Right atrium auricular region (tissue), 2 donors: ENCODE measurements at places on chromosomes 6 and 20.

DNA sequence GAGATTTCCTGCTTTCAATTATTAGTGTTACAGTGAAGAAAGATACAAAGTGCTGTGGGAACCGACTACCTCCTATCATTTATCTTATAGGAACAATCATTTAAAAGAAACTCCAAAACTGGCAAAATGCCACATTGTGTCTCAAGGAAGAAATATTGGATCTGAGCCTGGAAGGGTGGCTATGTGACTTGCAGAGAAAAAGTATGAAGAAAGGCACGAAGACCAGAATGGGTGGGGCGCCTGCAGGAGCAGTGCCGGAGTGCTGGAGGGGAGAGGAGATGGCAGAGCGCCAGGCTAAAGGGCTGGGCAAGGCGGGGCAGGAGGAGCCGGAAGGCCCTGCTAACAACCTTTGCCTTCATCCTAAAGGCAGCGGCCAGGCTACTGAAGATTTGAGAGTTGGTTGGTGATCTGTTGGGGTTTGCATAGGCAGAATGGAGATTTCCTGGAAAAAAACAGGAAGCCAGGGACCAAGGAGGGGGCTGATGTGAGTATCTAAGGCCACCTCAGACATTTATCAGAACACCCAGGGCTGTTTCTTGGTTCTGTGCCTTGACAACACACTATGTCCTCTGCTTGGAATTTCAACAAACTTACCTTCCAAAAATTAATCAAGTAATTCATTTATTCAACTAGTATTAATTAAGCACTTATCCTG lies 125.6 kb downstream of the MAFB start:
- no peak for DNase-seq

GRCh38 chr20:11511821-11512220 lies 405.9 kb upstream of the BTBD3 start:
- DNase-seq: no peak

GRCh38 chr20:59678288-59678687 lies 73.9 kb downstream of the PHACTR3 start:
- peak; percentile 49 for DNase-seq

DNA sequence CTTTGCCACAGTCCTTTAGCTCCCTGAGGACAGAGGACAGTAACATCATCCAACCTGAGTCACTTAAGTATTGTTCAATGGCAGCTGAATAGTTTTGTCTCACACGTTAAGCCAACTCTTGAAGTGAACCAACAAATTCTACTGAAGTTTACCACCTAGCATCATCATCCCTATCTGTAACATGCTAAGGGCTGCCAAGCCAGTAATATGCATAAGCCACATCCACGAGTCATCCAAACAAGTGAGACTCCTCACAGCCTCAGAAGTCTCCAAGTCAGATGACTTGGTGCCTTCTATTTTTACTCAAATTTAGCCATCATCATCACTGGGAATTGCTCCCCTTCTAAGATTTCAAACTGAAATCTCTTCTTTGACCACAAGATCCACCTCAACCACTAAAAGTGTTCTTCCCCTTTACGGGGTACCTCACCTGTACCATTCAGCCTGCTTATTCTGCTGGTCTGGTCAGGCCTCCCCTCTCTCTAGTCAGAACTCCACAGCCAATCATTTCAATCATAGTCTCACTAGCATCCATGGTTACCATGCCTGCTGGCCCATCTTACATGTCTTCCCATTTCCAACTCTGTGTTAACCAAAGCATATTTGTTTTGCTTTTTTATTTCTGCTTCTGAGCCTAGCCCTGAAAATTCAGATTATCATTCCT lies 73.7 kb downstream of the DTNBP1 start:
- DNase-seq: no peak

DNA sequence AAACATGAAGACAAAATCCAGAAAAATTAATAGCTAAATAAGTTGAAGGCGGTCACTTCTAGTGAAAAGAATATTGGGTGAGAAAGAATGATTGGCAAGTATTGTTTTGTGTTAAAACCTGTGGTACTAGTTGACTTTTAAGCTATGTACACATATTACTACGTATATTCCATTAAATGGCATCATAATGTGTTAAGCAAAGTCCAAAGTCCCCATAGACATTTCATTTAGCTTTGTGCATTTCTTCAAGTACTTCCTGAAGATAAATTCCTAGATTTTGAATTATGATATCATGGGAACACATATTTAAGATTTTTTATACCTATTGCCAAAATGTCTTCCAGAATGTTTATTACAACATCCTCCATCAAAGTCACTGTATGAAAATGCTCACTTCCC lies 272.7 kb upstream of the IRAK1BP1 start:
- DNase-seq: no peak

GRCh38 chr6:128275681-128276080 lies 244.7 kb downstream of the PTPRK start:
- DNase-seq: no peak

DNA sequence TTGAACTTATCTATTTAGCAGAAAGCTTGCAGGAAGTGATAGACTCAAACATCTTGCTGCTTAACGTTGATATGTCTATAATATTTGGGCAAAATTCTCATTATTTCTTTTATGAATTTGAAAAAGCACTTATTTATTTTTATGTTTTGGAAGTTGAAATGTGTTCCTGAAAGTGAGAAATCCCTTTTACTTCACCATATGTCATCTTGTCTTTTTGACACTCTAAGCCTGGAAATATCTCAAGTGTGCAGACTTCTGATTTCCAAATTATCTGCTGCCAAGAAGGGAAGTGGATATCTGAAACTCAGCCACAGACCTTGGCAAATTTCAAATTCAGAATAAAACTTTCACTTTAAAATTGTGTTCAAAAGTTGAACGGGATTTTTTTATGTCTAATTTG lies 368.7 kb upstream of the MANEA start:
- no peak for DNase-seq

DNA sequence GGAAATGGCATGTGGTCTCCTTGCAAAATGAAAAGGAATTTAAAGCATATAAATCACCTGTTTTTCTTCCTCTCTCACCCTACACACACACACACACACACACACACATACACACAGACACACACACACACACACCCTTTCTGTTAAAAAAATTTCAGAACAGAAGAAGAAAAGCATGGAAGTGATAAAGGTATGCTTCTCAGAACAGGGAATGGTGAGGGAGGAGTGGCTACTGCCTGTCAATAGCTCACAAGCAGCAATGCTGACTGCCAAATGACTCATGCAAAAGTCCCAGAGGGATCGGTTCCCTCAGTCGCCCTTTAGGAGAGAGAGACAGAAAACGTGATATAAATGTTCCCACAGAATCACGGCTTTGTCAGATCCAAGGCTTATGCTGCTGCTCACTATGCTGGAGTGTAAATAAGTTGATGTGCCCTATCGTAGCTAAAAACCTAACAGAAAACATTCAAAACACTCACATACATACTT lies 102.6 kb downstream of the IBTK start:
- peak; percentile 76 for DNase-seq

- DNase-seq: no peak
These were observed 38.3 kb downstream of the MAP7 start for GRCh38 chr6:136511926-136512325.

DNA sequence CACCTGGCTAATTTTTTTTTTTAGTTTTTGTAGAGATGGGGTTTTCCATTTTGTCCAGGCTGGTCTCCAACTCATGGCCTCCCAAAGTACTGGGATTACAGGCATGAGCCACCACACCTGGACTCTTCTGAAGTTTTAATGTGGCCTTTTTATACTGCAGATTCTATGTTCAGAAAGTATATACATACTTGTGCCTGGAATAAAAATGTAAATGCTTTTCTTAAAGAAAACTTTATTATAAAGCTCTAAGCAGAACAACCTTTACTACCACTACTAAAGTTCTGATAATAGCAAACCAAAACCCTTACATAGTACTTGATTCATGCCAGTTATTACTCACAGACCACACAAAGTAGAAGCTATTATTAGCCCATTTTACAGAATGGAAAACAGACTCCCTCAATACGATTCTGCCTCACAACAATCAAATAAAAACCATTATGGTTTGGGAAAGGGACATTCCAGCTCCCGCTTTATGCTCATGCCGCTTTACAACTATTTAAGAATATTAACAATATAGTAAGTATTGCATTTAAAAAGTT lies 5.3 kb downstream of the PHIP start:
- DNase-seq: no peak

- DNase-seq: no peak
These were observed 24.4 kb downstream of the SPDEF start for GRCh38 chr6:34531580-34532201.

GRCh38 chr6:101011186-101011585 lies 130.1 kb upstream of the ASCC3 start:
- no peak for DNase-seq

DNA sequence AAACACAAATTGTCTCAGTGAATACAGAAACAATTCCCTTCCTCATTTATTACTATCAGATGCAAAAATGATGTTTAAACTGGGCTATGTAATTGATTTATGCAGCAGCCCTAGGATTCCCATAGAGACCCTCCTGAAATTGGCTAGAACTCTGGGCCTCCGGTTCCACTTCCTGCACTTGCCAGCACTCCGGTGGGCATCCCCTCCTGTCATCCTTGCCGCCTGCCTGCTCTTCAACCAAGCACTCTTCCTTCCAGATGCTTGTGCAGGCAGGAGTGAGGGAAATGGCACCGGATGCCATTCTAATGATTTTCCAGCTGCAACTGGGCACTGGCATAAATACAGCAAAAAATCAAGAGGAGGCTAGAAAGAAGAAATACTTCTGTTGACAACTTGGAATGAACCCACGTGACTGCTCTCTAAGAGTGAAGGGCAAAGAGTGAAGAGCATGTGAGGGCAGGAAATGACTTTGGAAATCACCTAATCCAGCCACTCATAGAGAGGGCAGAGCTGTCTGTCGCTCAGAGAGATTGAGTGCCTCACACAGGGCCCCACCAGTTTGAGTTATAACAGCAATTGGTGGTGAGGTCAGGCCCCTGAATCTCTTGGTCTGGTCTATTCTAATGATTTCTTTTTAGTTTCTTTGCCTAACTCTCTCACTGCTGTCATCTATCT lies 3.7 kb upstream of the NEDD9 start:
- no peak for DNase-seq

GRCh38 chr6:162387718-162388382 lies 339.7 kb downstream of the PRKN start:
- no peak for DNase-seq

DNA sequence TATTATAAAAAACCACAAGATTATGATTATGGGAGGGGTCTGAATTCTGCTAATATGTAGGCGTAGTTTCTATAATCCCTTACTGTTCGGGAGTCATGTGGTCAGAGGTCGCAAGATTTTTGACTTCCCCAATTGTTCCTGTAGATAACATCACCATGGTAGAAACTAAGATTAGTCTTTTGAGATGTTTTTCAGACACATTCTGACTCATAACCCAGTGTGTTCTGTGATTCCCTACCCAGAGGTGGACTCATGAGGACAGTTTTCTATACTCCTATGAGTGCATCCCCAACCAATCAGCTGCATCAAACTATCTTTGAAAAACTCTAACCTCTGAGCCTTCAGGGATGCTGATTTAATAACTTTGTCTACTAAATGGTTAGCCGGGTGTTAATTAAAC lies 175.5 kb downstream of the RFPL4B start:
- no peak for DNase-seq

- DNase-seq: no peak
These were observed 43.5 kb downstream of the FAM229B start for GRCh38 chr6:112130878-112131277.

DNA sequence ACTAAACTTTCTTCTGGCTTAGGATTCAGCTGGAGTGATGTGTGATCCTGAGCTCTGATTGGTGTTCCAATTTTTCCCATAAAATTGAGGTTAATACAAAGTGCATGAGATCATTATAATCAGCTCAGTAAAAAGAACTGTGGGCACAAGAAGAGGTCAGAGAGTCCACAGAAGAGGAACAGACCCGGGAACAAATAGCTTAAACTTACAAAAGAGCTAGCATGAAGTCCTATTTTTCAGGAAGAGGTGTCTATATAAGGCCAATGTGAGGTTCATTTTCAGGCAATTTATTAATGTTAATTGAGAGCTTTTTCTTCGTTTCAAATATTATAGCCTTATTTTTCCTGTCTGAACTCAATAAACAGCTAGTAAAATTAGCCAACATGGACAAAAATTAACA lies 26.9 kb upstream of the STX11 start:
- DNase-seq: no peak

DNA sequence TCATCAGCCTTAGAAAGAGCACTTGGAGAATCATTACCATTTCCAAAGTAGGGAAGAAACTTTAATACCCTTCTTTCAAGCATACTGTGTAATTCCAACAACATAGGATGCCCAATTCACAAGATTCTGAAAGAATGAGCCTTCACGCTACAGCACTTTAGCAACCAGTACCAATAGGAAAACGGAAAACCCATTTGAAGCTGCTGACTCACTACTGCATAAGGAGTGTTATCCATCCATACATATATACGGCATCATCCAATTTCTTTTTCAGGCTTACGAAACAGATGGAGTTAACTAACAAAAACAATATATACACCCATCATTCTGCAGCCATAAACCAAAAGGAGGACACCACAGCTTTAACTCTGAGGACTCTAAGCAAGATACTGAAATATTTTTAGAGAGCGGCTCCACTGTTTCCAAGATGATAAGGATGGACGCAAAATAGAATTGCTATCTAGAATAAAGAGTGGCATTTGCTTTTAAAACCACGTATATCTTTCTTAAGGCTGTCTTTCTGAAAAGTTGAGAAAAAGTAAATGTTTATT lies 24.9 kb downstream of the FYN start:
- DNase-seq: no peak

DNA sequence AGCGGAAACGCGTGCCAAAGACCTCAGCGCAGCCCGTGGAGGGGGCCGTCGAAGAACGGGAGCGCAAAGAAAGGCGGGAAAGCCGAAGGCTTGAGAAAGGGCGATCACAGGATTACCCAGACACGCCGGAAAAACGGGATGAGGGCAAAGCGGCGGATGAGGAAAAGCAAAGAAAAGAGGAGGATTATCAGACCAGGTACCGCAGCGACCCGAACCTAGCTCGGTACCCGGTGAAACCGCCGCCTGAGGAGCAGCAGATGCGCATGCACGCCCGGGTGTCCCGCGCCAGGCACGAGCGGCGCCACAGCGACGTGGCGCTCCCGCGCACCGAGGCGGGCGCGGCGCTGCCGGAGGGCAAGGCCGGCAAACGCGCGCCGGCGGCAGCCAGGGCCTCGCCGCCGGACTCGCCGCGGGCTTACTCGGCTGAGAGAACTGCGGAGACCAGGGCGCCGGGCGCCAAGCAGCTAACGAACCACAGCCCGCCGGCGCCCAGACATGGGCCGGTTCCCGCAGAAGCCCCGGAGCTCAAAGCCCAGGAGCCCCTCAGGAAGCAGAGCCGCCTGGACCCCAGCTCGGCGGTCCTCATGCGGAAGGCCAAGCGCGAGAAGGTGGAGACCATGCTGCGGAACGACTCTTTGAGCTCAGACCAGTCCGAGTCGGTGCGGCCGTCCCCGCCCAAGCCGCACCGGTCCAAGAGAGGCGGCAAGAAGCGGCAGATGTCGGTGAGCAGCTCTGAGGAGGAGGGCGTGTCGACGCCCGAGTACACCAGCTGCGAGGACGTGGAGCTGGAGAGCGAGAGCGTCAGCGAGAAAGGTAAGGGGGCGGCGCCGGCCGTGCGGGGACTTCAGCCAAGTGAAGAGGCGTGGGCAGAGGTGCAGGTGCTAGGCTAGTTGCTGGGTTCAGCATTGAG lies 296.2 kb downstream of the RIMS1 start:
- DNase-seq: no peak

GRCh38 chr20:24933266-24933908 lies 15.7 kb upstream of the CST7 start:
- DNase-seq: no peak
